AG09309 (cell line): ENCODE measurements at places on chromosomes 2 and 18.

GRCh38 chr18:3444954-3445353 is 5.0 kb upstream of the TGIF1 start:
- no peak for DNase-seq

DNA sequence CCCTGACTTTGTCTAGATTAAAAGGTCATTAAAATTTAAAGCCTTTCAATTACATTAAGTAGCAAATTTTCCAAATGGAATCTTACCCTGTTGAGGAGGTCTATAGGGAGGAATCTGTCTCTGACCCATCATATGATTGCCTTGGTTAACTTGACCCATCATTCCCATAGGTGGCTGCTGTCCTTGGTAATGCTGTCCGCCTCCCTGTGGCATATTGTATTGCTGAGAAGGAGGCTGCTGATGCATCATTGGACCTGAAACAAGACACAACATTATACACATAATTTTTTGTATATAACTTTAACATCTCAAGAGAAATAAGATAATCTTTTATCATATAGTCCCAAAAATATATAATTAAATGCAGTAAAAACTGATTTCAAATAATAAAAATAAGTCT is 51.2 kb downstream of the SS18 start:
- DNase-seq = no peak

DNA sequence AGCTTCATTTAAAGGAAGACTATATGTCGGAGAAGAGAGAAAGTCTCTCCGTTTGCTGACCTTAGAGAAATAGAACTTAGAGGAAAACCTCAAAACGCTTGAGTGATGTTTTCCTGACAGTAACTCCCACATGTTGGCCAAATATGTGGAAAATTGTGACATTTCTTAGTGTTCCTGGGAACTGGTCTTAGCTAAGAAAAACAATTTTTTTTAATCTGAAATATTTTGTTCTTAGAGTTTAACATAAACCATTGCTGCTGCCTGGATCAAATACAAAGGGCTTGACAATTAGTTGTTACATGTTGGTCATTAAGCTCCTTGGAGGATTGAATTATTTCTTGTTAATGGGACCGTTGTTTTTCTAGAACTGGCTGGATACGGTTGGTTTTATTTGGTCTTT is 16.3 kb downstream of the DYNC2LI1 start:
- DNase-seq = no peak

DNA sequence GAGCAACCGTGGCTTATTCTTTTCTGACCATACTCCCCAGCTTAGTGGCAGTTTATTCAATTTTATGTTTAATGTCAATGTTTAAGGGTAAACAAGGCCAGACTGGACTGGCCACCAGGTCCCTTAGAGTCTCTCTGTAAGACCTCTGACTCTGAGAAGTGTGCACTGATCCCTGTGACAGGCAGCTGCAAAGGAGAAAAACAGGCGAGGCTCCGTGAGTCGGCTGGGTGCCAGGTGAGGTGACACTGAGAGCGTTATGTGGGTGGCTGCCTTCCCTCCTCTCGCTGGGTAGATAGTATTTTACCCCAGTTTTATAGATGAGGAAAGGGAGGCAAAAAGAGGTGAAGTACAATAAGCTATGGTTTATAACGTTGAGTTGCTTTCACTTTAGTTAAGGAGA is 139.4 kb upstream of the HDAC4 start:
- DNase-seq = no peak

GRCh38 chr2:230790981-230791380 is 73.8 kb upstream of the ITM2C start:
- no peak for DNase-seq

DNA sequence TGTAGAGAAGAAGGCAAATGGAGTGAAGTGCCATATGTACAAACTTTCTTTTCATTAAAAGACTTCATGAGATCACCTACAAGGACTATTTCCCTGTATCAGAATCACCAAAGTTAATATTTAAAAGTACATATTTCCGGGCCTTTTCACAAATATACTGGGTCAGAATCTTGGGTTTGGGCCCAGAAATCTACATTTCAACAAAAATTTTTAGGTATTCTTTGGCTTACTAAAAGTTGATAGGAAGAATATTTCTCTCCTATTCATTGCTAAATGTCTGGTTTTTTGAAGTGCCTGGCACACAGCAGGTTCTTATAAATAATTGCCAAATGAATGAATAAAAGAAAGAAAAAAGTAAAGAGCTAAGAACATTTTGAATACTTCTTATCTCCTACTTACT is 843.8 kb upstream of the ACVR2A start:
- no peak for DNase-seq

GRCh38 chr18:53991805-53992204 is 232.7 kb downstream of the MBD2 start:
- no peak for DNase-seq

GRCh38 chr2:202035941-202036372 is 2.3 kb downstream of the FZD7 start:
- no peak for DNase-seq

DNA sequence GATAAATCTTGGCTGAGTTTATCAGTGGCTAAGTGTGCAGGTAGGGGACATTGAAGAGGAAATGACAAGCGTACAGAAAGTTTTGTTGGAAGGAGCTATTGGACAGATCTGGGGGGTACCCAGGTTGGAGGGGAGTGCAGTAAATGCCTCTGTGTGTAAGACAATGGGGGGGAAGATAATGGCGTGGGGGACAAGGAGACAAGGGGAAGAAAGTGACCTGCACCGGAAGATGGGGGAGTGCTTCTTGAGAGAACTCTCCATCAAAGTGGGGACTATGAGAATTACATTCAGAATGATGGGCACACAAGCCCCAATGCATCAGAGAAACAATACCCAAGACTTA is 190.0 kb downstream of the ALPK2 start:
- DNase-seq = no peak

GRCh38 chr2:235505181-235505741 is 11.4 kb downstream of the AGAP1 start:
- DNase-seq = no peak

DNA sequence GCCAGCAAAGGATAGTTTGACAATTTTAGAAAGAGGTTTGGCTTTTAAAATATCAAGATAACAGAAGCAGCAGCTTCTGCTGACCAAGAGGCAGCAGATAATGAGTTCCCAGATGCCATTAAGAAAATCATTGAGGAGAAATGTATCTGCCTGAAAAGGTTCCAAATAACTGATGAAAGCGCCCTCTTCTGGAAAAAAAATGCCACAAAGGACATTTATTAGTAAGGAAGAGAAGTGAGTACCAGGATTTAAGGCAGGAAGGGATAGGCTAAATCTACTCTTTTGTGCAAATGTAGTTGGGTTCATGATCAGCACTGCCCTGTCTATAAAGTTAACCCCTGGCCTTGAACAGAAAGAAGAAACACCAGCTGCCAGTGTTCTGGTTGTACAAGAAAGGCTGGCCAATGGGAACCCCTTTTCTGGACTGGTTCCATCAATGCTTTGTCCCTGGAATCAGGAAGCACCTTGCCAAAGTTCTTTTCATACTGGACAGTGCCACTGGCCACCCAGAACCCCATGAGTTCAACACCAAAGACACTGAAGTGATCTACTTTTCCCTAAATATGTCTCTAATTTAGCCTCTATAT is 40.6 kb downstream of the DHX57 start:
- no peak for DNase-seq

GRCh38 chr18:5417342-5417741 is 121.8 kb upstream of the ZBTB14 start:
- DNase-seq = no peak

GRCh38 chr2:98842136-98842535 is 93.9 kb downstream of the CRACDL start:
- DNase-seq = no peak

- DNase-seq = no peak
Observed at GRCh38 chr2:113901943-113902342, 12.1 kb downstream of the ACTR3 start.

DNA sequence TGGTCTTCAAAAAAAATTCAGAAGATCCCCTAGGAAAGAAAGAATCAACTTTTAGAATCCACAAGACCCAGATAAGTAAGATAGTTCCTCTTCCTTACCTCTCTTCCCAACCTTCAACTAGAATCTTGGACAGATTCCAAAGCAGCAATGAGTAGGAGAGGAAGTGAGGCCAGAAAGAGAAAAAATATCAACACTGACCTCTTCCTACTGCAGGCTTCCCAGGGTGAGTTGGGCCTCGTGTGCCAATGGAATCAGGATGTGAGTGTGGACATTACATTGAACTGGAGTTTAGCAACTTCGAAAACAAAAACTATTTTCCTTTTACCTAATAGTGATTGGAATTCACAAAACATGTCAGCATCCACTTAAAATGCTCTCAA is 102.5 kb upstream of the PIEZO2 start:
- no peak for DNase-seq

GRCh38 chr18:62324917-62325805 is at the start of gene TNFRSF11A:
TNFRSF11A (plus strand) TSS chr18:62325310; CDS start chr18:62325353, 43 bp downstream.
- DNase-seq = no peak

GRCh38 chr2:234488913-234489451 is 7.9 kb downstream of the ARL4C start:
- DNase-seq = no peak

DNA sequence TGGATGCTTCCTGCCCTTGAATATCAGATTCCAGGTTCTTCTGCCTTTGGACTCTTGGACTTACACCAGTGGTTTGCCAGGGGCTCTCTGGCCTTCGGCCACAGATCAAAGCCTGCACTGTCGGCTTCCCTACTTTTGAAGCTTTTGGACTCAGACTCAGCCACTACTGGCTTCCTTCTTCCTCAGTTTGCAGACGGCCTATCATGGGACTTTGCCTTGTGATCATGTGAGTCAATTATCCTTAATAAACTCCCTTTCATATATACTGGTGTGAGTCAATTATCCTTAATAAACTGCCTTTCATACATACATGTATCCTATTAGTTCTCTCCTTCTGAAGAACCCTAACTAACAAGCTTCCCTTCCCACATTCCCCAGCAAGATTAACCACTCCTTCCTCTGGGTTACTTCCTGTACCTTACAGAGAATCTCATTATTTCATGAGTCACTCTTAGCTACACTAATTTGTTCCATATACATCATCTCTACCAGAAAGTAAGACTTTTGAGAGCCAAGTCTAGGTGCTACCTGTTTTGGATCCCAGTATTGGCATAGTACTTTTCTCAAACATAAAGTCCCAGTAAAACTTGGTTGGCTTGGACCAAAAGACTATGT is 31.3 kb upstream of the LRATD1 start:
- no peak for DNase-seq

DNA sequence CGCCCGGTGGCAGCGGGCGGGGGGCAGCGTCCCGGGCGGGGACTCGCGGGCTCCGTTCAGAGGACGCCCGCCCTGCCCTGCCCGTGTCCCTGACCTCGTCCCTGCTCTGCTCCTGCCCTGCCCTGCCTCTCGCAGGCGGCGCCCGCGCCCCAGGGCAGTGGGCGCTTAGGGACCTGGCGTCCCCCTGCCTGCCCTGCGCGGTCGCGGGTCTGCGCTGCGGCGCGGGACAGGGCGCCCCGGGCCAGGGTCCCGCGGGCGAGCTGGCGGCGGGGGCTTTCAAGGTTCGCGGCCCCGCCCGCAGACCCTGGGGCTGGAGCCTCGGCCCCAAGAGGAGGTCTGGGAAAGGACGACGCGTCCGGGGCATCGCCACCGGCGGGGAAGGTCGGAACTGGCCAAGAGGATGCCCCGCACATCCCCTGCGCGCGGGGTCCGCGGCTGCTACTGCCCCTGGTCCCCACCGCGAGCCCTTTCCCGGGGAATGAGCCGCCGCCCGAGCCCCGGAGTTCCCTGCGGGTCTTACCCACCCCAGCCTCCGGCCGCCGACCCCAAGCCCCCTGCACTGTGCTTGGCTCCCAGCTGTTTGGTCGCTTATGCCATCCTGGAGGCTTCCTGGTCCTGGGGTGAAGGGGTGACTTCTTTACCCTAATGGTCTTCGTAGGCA is 679 bp downstream of the RNF144A start:
- DNase-seq = no peak

GRCh38 chr2:210818473-210818872 is 262.1 kb downstream of the CPS1 start:
- DNase-seq = no peak

- DNase-seq = no peak
Observed at GRCh38 chr2:74137651-74138599, 9.8 kb downstream of the BOLA3 start.

DNA sequence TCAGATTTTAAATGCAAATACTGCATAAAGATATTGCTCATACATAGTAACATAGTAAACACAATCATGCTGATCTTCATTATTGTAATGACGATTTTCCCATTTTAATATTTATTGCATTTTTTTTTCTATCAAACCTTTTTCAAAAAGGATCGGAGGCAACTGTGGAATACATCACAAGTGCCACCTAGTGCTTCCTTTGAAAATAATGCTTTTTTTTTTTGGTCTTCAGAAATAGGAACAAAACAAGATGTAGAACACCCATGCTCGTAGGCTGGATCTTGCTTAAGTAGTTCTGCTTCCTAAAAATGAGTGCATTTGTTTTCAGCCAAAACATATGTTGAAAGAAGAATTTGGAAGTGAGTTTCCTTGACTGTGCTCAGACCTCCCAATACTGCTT is 35.7 kb upstream of the GPR155 start:
- DNase-seq = no peak
